Panc1 (cell line): ENCODE measurements at places on chromosomes 5 and 9.

- no peak for DNase-seq
Observed at GRCh38 chr5:82512025-82512424, 233.9 kb upstream of the RPS23 start.

GRCh38 chr5:149217096-149217802 lies 54.4 kb upstream of the AFAP1L1 start:
- no peak for DNase-seq

DNA sequence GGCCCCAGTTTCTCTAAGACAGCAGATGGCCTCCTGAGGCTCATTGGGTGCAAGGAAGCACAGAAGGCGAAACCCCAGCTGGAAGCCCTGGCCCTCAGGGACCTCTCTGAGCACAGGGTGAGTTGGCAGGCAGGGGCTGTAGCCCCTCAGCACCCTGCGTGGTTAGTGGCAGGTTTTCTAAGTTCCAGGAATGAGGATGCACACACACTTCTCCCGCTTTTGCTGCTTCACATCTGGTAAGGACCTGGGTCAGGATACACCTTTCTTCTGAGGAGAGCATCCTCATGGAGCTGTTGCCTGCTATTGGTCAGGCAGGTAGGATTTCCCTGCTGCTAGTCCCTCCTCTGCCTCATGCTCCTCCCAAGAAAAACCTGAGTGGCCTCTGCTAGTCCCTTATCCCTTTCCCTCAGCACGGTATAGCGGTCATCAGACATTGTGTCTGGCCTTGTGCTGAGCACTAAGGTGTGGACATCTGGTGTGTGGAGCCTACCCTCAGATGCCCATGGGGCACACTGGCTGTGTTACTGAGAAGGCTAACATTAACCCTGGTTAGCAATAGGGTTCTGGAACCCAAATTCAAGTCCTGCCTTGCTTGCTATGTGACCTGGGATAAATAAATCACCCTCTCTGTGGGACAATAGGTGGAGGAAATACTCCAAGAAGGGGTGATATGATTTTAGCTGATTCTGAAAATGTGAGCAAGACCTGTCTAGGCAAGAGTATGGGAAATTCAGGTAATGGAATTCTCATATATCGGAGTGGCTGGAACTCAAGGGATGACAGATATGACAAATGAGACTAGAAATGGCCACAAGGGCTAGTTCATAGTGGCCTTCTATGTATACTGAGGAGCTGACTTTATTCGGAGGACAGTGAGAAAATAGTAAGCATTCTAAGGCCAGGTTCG lies 1.6 kb downstream of the SLC22A4 start:
- DNase-seq = no peak

DNA sequence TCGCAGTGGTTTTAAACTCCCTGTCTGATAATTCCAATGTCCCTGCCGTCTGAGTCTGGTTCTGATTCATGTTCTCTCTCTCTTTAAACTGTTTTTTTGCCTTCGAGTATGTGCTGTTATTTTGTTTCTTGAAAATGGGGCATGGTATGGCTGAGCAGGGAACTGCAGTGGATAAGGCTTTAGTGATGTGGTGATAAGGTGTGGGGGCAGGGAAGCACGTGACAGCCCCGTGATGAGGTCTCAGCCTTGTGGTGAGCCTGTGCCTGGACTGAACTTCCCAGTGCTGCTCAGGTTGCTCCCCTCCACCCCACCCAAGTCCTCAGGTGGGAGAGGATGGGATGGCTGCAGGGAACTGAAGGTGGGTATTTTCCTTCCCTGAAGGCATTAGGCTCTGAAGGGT lies 5.5 kb upstream of the ZNF354B start:
- no peak for DNase-seq

- DNase-seq = peak; percentile 78
Observed at GRCh38 chr9:114691046-114691955, 9.3 kb upstream of the TEX48 start.

DNA sequence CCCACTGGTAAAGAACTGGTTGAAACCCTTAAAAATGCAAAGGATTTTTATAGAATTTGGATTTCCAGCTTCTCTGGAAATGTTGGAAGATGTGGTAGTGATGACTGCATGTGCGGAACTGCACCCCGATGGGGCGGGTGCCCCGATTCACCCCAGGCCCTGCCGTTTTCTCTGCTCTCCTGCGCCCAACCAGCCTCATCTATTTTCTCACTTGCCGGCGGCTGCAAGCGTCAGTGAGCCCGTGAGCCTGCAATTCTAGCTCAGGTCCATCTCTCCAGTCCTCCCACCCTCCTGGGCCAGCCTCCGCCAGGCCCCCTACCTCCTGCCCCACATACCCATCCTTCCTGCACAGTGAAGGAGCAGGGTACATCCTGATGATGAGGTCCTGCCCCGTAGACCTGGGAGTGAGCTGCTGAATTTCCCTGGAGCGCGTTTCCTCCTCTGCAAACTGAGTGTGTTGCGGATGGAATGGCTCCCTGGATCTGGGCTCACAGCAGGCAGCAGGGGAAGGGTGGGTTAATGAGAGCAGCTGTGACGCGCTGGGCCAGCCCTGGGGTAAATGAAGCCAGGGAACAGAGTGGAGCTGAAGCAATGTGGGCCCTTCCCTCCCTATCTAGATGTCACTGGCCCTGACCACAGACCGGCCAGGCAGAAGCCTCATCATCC lies 45.9 kb upstream of the PHYKPL start:
- no peak for DNase-seq

- no peak for DNase-seq
Observed at GRCh38 chr5:52771343-52772039, 16.2 kb upstream of the ITGA1 start.

DNA sequence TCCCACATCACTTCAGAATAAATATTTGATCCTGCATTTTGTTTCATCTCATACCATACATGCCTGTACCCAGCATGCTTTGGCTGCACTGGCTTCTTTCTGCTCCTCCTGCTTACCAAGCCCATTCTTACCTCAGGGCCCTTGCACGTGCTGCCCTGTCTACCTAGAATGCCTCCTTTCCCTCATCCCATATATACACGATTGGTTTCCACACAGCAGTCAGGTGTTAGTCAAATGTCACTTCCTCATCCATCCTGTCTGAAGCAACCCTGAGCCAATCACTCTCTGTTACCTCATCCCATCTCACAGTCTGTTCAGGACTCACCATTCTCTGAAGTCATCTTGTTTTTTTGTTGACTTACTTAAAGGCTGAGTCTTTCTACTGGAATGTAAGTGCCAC lies 30.3 kb downstream of the CAST start:
- DNase-seq = peak; percentile 70

GRCh38 chr5:5344606-5345005 lies 77.9 kb upstream of the ICE1 start:
- no peak for DNase-seq

GRCh38 chr5:117652958-117653280 lies 1078.3 kb upstream of the SEMA6A start:
- DNase-seq = no peak

- DNase-seq = no peak
Observed at GRCh38 chr5:51500-51823, 40.5 kb upstream of the PLEKHG4B start.

DNA sequence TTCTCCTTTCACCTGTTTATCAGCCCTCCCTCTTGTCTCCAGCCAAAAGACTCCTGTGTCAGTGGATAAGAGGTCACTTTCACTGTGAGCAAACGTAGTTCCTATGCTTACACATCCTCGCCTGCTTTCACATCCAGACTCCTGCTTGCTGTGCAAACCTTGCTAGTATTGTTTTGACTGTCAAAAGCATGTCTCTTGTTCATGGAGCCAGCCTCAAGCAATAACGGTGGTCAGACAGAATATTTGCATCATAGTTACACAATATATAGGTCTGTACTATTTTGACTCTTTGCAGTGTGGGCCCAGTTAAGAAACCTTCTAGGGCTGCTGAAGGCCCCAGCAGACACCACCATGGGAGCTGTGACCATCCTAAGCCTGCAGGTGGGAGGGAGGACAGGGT lies 420.0 kb downstream of the SEMA5A start:
- DNase-seq = no peak

- peak; percentile 24 for DNase-seq
Observed at GRCh38 chr5:64147849-64148441, 17.7 kb upstream of the RNF180 start.

DNA sequence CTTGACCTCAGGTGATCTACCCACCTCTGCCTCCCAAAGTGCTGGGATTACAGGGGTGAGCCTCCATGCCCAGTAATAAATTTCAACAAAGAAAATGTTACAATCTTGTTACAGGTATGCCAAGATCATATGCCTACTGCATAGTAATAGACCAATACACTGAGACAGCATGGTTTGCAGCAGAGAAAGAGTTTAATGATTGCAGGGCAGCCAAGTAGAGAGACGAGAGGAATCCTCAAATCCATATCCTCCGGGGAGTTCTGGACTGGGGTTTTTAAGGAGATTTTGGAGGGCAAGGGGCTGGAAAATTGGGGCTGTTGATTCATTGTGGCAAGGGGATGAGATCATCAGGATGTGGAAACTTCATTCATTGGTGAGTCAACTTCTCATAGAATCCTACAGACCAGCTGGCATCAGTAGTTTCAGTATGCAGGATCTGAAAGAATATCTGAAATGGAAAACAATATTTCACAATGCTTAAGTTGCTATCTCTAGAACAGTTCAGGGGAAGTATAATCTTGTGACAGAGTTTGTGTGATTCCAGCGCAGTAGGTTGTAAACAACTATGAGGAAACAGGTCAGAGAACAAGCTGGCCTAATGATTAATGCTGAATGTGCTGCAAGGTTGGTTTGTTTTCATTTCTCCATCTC lies 14.8 kb upstream of the TUT7 start:
- DNase-seq = no peak

- DNase-seq = no peak
Observed at GRCh38 chr5:151051066-151051930, 29.5 kb downstream of the TNIP1 start.

- DNase-seq = no peak
Observed at GRCh38 chr9:124414612-124415011, 630 bp downstream of the PSMB7 start.

DNA sequence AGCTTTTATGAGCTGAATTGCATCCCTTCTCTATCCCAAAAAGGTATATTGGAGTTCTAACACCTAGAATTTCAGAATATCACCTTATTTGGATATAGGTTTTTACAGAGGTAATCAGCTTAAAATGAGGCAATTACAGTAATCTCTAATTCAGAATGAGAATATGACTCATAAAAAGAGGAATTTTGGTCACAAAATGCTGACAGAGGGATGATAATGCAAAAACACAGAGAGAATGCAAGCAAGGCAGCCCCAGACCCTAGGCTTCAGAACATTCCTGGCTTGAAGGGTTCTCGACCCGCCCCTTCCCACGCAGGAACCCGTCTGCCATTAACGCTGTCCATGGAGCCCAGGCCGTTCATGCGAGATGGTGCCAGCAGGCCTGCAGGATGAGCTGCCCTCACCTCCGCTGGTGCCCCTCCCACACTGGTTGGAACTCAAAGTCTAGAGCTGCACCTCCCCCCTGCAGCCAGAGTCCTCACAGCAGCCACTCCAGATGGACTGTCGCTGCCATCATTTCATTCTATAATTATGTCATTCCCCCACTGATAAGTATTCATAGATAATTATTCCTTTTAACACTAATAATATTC lies 1173.4 kb upstream of the ACO1 start:
- DNase-seq = no peak

GRCh38 chr5:114361724-114362196 lies at the start of gene KCNN2:
KCNN2 (plus strand) TSS chr5:114362070; CDS start chr5:114362140, 70 bp downstream.
- no peak for DNase-seq

DNA sequence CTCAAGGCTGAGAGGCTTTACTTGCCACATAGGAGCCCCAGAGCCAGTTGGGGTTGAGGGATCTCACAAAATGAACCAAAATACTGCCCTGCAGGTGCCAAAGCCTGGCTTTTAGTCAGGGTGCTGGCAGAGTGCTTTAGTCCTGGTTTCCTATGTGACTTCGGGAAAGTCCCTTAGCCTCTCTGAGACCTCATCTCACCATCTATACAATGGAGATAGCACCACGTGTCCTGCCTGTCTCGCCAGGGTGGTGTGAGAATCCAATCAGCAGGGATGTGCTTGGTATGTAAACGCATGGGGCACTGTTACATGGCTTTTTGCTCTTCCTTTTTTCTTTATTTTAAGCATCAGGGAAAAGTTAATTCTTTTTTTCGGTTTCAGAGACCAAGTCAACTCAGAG lies 68.3 kb downstream of the SHB start:
- DNase-seq = no peak

GRCh38 chr9:80185112-80185738 lies 613.5 kb downstream of the TLE4 start:
- no peak for DNase-seq

DNA sequence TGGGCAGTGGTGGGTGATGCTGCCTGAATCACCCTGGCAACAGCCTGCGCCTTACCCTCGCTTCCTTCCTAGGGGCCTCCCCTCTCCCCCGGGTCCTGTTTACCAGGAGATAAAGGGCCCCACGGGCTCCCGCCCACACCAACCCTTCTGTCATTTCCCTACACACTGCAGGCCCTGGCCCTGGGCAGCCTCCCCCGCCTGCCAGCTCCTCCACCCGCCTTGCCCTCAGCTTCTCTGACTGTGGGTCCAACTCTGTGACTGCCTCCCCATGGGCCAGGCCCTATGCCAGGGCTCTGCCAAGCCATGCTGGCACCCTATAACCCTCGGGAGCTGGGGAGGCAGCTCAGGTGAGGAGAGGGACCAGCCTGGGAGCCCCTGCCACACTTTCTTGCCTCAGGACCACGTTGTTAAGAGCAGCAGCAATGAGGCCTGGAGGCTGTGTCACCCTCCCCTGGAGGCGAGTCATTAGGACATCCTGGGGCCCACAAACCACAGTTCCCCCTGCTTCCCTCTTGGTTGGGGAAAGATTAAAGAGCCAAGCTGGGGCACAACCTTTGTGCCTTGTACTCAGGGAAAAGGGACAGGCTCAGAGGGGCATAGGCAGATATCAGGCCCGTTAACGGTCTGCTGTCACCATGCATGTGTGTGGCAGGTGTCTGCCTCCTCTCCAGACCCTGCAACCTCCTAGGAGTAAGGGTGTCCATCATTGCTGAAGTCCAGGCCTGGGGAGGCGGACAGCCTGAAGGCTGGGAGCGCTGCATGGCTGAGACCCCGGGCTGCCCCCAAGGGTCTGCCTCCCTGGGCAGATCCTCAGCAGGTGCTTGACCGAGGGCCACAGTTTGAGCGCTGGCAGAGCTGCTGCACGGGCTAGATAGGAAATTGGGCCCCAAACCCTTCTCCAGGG lies 2.8 kb downstream of the MGAT4B start:
- DNase-seq = no peak

DNA sequence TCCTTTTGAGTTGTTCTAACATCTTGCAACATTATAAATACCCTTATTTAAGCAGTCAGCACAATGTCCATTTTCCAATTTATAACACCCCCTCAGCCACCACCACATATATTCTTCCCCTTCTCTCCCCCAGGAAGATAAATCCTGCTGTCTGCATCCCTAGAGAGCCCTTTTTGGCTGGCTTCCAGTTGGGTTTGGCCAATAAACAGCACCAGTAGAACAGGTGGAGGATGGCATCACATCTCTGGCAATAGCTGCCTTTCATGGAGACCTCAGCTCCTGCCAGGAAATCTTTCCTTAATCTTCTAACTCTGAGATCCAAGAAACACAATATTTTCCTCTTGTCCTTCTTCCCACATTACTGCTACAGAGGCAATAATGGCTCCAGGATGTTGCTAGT lies 53.7 kb downstream of the TRIM36 start:
- no peak for DNase-seq
